ENCODE measurements at places on chromosomes 4 and X. TPM values are rescaled to one million over a fixed set of nuclear protein-coding genes. Genes with fewer than 3 reads are reported as not detected.

The IL2 gene
- polyA plus RNA-seq, result not detected

The PPEF2 gene
- not detected for polyA plus RNA-seq

The KANTR gene
- 0.44 TPM for polyA plus RNA-seq

The PGAM4 gene
- not detected for polyA plus RNA-seq

The MAMLD1 gene
- polyA plus RNA-seq, result not detected

The ENPEP gene
- not detected for polyA plus RNA-seq

The TRPC3 gene
- not detected for polyA plus RNA-seq

The TXK gene
- polyA plus RNA-seq, result 0.93 TPM

The IL13RA1 gene
- polyA plus RNA-seq, result 74.6 TPM

The PDCL2 gene
- polyA plus RNA-seq, result not detected

The CENPE gene
- 0.03 TPM for polyA plus RNA-seq

The SFRP2 gene
- not detected for polyA plus RNA-seq

The FRAS1 gene
- polyA plus RNA-seq, result not detected

The GAGE2A gene
- not detected for polyA plus RNA-seq

The TLR7 gene
- 23.0 TPM for polyA plus RNA-seq

The DRD5 gene
- polyA plus RNA-seq, result not detected

- DNase-seq, result peak; percentile 46
Observed at GRCh38 chrX:9312922-9313867, 151.7 kb upstream of the TBL1X start.

DNA sequence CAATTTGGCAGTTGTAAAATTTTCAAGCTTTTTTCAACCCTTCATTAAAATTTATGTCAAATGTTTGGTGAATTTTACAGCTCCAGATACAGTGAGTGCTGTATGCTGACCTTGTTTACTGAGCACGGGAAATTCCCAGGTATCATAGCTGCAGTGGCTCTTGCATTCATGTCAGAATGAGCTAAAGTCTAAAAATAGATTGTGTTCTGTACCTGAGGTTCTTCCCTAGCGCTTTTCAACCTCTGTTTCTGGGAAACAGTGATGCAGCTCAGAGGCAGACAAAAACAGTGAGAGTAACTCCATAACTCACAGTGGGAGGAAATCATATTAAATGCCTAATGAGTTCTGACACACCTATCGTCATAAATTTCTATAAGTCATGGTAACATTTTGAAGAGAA, 393.8 kb upstream of the GNPDA2 start:
- DNase-seq, result no peak

GRCh38 chr4:3466691-3467600, 3.8 kb downstream of the DOK7 start:
- DNase-seq, result no peak

GRCh38 chrX:97629597-97629985, 745.9 kb downstream of the RPA4 start:
- no peak for DNase-seq

DNA sequence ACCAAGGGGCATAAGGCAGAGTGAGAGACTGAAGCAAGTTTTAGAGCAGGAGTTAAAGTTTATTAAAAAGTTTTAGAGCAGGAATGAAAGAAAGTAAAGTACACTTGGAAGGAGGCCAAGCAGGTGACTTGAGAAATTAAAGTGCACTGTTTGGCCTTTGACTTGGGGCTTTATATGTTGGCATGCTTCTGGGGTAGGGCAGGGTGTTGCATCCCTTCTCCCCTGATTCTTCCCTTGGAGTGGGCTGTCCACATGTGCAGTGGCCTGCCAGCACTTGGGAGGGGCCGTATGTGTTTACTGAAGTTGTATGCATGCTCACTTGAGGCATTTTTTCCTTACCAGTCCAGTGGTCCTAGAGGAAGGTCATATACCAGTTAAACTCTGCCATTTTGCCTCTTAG, 35.3 kb upstream of the GPR173 start:
- no peak for DNase-seq

- no peak for DNase-seq
Observed at GRCh38 chr4:148369919-148370318, 72.3 kb downstream of the NR3C2 start.

DNA sequence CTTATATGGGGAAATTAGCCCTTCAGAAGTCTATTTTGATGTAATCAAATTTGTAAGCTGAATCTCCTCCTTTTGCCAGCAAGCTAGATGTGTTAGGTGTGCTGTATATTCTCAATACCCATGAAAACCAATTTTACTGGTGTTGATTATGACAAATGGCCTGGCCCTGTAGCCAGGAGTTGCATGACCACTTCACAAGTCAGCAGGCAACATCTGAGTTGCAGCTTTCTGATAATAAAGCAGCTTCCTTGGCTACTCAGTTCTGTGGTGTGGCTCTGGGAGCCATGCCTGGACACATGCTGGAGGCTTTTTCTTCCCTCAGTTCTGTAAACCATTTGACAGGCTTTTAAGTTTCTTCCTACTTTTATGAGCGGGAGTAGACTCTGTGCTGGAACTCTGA, 154.1 kb upstream of the CXCL13 start:
- DNase-seq, result no peak

DNA sequence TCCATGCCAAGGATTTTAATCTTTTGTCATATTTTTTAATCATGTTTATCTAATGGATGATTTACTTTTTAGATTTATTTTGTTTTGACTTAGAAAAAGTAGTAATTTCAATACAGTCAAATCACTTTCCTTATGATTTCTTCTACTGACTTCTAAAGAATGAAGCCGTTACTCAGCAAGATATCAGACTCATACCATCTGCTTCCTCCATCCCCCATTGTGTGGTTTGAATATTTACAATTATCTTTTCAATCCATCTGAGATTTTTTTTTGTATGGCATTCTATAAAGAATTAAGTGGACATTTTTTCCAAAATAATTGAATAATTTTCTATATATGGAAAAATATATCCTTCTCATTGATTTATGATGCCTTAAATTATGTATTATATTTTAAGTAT, 565.4 kb upstream of the ATOH1 start:
- no peak for DNase-seq

- no peak for DNase-seq
Observed at GRCh38 chr4:17811078-17811603, 362 bp downstream of the NCAPG start.

- no peak for DNase-seq
Observed at GRCh38 chr4:48862661-48863060, 31.8 kb downstream of the OCIAD1 start.

DNA sequence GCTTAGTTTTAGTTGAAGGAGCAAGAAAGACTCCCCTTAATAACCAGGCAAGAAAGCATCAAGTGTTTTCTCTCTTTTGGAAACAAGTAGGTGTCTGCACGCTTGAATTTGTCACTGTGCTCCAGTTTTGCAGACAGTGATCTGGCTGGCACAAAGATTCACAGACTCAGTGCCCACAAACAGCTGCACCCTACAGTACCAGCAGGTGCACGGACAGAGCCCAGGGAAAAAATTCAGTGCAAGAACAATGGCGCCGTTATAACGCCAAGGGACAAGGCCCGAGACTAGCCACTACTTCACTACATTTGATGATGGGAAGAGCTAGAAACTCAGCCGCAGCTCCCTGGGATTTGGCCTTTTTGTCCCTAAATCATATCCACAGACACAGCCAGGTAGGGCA, 56.0 kb downstream of the ZNF827 start:
- DNase-seq, result no peak

GRCh38 chr4:1373892-1374705, 27.1 kb downstream of the UVSSA start:
- no peak for DNase-seq

DNA sequence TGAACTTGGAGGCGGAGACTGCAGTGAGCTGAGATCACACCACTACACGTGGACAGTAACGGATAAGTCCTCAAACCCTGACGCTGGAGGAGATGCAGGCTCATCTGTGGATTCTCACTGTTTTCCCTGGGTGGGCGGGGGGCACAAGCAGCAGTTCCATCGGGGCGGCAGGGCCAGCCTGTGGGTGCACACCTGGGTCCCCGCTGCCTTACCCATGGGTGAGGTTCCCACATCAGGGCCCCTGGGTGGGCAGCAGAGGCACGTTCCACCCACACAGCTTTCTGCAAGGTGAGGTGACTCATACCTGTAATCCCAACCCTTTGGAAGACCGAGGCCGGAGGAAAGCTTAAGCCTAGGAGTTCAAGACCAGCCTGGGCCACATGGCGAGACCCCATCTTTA, 56.6 kb upstream of the MXD4 start:
- DNase-seq, result peak; percentile 1

DNA sequence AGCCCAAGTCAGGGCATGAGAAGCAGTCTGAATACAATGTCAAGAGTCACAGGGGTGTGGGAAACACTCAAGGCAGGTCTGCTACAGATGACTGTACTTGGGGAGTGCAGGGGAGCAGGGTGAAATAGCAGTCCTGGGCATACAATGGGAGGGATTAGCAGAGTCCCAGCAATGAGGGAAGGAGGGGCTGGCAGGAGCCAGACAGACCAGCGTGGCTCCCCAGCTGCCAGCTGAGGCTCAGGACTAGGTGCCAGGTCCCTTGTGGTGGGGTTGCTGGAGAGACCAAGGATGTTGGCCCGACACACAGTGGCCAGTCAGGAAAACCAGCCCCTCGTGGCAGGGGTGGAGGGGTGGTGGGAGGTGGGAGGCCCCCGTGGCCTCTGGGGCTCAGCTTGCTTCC, 86.6 kb downstream of the RTL5 start:
- no peak for DNase-seq

DNA sequence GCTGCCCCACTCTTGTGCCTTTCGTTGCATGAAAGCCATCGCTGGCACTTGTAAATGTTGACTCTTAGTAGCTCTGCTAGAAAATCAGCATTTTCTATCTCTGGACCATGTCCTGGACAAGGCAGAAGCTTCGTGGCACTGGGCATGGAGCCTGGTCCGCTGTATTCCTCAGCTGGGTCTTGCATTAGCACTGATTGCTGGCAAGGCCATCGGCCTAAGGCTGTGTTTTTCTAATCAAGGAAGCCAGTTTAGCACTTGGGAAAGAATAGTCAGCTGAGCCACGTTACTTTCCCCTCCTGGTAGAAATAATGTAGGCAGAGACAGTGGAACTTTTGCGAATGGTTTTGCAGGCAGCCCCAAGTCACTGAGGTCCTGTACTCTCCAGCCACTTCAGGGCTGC, 180.2 kb upstream of the EOLA2 start:
- no peak for DNase-seq

DNA sequence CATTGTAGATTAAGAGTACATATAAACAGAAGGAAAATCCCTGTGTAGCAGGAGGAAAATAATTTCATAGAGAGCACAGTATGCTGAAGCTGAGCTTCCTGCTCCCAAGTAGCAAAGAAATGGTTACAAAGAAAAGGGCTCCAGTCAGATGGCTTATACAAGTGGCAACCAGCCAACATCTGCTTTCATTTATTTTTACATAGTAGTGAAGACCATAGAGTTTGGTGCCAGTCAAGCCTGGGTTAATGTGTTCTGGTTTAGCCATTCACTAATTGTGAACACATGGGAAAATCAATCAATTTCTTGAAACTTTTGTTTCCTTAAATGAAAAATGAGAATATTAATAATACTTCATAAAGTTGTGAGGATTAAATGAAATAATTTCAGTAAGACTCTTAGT, 111.3 kb upstream of the ELOVL6 start:
- no peak for DNase-seq

- DNase-seq, result no peak
Observed at GRCh38 chrX:117645639-117646038, 471.0 kb downstream of the KLHL13 start.

DNA sequence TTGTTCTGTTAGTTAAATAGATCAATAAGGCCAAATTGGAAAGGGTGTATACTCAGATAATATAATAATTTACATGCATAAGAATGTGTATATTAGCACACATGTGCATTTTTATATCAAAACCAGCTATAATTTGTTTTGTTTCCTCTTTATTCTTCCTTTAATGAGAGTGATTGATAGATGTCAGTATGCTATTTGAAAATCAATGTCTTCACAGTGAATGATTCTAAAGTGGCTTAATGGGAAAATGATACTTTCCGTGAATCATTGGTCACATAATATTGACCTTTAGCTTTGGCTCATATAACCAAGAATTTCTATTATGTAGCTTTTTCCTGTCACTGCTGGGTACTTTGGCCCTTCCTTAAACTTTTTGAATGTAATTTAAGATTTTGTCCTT, 48.6 kb downstream of the PLS3 start:
- no peak for DNase-seq

DNA sequence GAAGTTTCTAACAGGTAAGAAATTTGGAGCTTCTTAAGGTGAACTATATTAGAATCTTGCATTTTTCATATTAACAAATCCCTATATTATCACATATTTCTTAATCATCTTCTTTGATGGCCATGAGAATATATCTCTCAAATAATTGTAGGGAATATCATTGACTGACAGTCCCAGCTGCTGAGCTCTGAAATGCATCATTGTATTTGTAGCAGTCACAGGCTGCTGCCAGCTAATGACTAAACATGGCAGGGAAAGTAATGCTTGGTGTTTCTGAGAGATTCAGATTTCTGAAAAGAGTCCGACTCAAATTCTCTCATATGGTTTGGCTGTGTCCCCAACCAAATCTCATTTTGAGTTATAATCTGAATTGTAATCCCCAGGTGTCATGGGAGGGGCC, 171.9 kb downstream of the TRAM1L1 start:
- no peak for DNase-seq

DNA sequence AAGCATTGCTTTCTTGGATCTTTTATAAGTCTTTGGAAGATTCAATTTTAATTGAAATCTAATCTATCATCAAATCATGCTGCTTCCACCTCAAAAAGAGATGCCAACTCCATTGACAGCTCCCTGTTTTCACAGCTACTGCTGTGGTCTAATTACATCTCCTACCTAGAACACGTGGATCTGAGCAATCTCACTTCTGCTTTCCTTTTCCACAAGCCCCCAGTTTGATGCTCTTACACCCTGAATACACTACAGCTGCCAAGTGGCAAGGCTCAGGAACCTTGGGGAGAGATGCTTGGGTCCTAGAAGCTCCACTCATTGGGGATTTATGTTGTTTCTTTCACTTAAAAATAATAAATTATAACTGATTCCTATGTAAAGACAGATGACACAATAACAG, 172.0 kb downstream of the CFAP299 start:
- DNase-seq, result no peak

DNA sequence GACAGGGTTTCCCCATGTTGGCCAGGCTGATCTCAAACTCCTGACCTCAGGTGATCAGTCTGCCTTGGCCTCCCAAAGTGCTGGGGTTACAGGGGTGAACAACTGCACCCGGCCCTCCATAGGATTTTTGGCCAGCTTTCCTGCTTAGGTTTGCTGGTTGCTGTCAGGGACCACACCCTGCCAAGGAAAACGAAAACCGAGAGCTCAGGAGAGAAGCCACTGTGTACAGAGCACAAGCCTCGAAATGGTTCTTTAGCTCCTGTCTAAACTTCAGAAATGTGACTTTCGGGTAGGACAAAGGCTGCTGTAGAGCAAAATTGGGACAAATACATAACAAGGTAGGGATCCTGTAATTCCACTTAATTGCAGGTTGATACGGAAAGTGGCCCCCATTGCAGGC, 146.3 kb upstream of the ATP6AP2 start:
- DNase-seq, result no peak

- DNase-seq, result no peak
Observed at GRCh38 chr4:9143421-9144080, 26.7 kb upstream of the FAM90A26 start.

- DNase-seq, result no peak
Observed at GRCh38 chrX:54980334-54980733, 13.7 kb downstream of the PFKFB1 start.

Data from CD14-positive monocyte (primary cell).